Stimulated activated CD8-positive, alpha-beta memory T cell treated with anti-CD3 and anti-CD28 coated beads, Interleukin-12 subunit alpha, Interleukin-12 subunit beta, amount 100 ng/mL, for 4 hours (primary cell): ENCODE measurements at places on chromosomes 7 and 10.

GRCh38 chr7:23121165-23121564 lies 15.6 kb downstream of the KLHL7 start:
- no peak for DNase-seq

GRCh38 chr7:111026806-111027205 lies 64.1 kb upstream of the LRRN3 start:
- no peak for DNase-seq

- no peak for DNase-seq
Observed at GRCh38 chr10:50794490-50794889, 54.8 kb downstream of the ASAH2B start.

GRCh38 chr10:97031459-97031858 lies 154.3 kb downstream of the SLIT1 start:
- DNase-seq, result no peak

DNA sequence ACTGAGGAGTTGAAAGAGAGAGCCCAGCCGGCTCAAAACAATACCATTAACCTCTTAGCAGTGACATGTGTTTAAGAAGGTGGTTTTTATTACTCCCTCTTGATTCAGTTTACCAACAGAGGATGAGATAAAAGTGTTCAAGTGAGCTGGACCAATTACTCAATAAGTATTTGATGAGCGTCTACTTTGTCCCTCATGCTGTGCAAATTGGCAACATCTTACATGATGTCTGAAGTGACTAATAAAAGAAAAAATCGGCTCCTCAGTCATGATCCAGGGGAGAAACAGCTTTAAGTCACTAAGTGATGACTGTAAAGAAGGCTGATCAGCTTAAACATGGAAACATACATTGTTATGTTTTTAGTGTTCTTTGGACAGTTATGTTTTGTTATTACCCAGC lies 7.8 kb downstream of the WNT16 start:
- DNase-seq, result no peak
